Lower lobe of right lung (tissue), 2 donors: ENCODE measurements at places on chromosomes 5 and 9. TPM values are rescaled to one million over a fixed set of nuclear protein-coding genes. Genes with fewer than 3 reads are reported as not detected.

IFNE gene
- not detected for total RNA-seq

ROPN1L gene
- total RNA-seq = 11.5 TPM

CTXN3 gene
- total RNA-seq = not detected

ELOVL7 gene
- total RNA-seq = 5.8 TPM

PRLR gene
- 3.2 TPM for total RNA-seq

COL27A1 gene
- total RNA-seq = 13.0 TPM

DCAF10 gene
- 24.1 TPM for total RNA-seq

PCA3 gene
- not detected for total RNA-seq

SPINK4 gene
- not detected for total RNA-seq

AQP7 gene
- 3.7 TPM for total RNA-seq

KIF24 gene
- total RNA-seq = 1.4 TPM

C9orf72 gene
- total RNA-seq = 28.9 TPM

LCN2 gene
- 83.4 TPM for total RNA-seq

- no peaks in the 10 kb centered on the region for H3K27me3 ChIP-seq
- no peak overlapping the region for H3K4me3 ChIP-seq
- DNase-seq = no peak
- no peak overlapping the region for H3K27ac ChIP-seq
These were observed 289.8 kb upstream of the ANKRD55 start for GRCh38 chr5:56522960-56523359.

DNA sequence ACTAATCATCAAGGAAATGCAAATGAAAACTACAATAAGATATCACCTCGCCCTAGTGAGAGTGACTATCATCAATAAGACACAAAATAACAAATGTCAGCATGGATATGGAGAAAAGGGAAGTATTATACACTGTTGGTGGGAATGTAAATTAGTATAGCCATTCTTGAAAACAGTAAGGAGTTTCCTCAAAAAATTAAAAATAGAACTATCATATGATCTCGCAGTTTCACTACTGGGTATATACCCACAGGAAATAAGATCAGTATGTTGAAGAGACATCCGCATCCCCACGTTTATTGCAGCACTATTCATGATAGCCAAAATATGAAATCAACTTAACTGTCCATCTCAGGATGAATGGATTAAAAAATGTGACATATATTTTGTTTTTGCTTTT lies 31.6 kb upstream of the STK32A start:
- H3K27ac ChIP-seq = no peak overlapping the region
- H3K27me3 ChIP-seq = no peaks in the 10 kb centered on the region
- no peak overlapping the region for H3K4me3 ChIP-seq
- H3K36me3 ChIP-seq = no peaks in the 10 kb centered on the region

GRCh38 chr5:96927008-96927407 lies 8.9 kb upstream of the LNPEP start:
- no peak overlapping the region for H3K27ac ChIP-seq
- no peaks in the 10 kb centered on the region for H3K36me3 ChIP-seq
- H3K4me1 ChIP-seq = peaks cover 3% of the 10 kb centered on the region
- H3K4me3 ChIP-seq = no peak overlapping the region
- no peaks in the 10 kb centered on the region for H3K27me3 ChIP-seq

GRCh38 chr9:113715086-113715485 lies 161.0 kb upstream of the ZNF618 start:
- no peak for DNase-seq
- H3K4me1 ChIP-seq = no peaks in the 10 kb centered on the region
- H3K4me3 ChIP-seq = no peak overlapping the region
- no peaks in the 10 kb centered on the region for H3K36me3 ChIP-seq

GRCh38 chr5:132420706-132421272 lies 51.3 kb downstream of the SLC22A5 start:
- peak overlapping the region; percentile 15 for H3K4me3 ChIP-seq
- H3K36me3 ChIP-seq = peaks cover 17% of the 10 kb centered on the region
- H3K27me3 ChIP-seq = no peaks in the 10 kb centered on the region
- no peak for DNase-seq
- H3K4me1 ChIP-seq = peaks cover 96% of the 10 kb centered on the region
- H3K27ac ChIP-seq = peak overlapping the region; percentile 89

- no peak overlapping the region for H3K27ac ChIP-seq
- no peaks in the 10 kb centered on the region for H3K27me3 ChIP-seq
- no peaks in the 10 kb centered on the region for H3K4me1 ChIP-seq
- no peak for DNase-seq
- H3K4me3 ChIP-seq = no peak overlapping the region
These were observed 72.8 kb downstream of the MED27 start for GRCh38 chr9:132006677-132007370.

- H3K36me3 ChIP-seq = no peaks in the 10 kb centered on the region
- peaks cover 8% of the 10 kb centered on the region for H3K27me3 ChIP-seq
- H3K4me1 ChIP-seq = no peaks in the 10 kb centered on the region
- H3K27ac ChIP-seq = no peak overlapping the region
- no peak for DNase-seq
These were observed 98.2 kb downstream of the DAP start for GRCh38 chr5:10662661-10663488.

- no peak for DNase-seq
- H3K4me3 ChIP-seq = no peak overlapping the region
- H3K4me1 ChIP-seq = peaks cover 4% of the 10 kb centered on the region
- H3K36me3 ChIP-seq = no peaks in the 10 kb centered on the region
- no peak overlapping the region for H3K27ac ChIP-seq
- H3K27me3 ChIP-seq = no peaks in the 10 kb centered on the region
These were observed 177.4 kb downstream of the NTRK2 start for GRCh38 chr9:84846906-84847305.

GRCh38 chr5:102691434-102691833 lies 63.7 kb upstream of the PAM start:
- DNase-seq = no peak
- H3K27ac ChIP-seq = no peak overlapping the region
- no peak overlapping the region for H3K4me3 ChIP-seq
- H3K36me3 ChIP-seq = no peaks in the 10 kb centered on the region
- no peaks in the 10 kb centered on the region for H3K27me3 ChIP-seq

DNA sequence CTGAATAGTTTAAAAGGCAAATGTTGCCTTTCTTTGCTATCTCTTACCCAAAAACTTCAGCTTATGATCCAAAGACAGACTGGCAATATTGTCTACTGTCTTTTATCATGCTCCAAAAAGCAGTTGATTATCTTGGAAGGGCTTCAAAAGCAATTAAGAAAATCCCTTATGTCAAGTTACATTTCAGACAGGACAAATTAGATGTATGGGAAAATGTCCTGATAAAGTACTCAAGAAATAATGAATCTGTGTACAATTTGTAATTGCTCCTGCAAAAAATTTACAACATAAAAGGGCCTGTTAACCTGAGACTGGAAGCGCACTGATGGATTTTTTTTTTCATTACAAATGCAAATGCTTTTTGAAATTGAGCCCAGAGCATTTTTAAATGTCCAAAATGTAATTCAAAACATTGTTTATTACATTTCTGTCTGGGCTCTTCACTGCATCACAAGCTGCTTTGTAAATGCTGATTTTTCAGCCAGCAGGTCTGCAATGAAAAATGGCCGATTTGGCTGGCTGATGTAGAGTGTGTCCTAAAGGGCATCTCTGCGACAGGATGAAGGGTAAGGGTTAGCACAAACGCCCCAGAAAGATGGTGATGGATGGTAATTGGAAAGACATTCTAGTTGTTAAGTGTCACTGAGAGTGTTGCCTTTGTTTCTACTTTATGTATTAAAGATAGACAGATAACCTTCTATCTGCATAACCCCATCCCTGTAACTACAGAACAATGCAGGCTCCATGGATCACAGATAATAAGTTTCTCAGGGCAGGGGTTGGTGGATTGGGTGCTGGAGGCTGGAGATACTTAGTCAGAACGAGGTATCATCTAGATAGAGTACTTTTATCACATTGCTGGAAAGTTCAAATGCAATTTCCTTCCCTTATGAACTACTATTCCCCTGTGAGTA lies 27.0 kb downstream of the MAT2B start:
- no peaks in the 10 kb centered on the region for H3K4me1 ChIP-seq
- DNase-seq = no peak
- H3K36me3 ChIP-seq = no peaks in the 10 kb centered on the region
- no peaks in the 10 kb centered on the region for H3K27me3 ChIP-seq

GRCh38 chr9:3696368-3696767 lies 170.6 kb upstream of the RFX3 start:
- no peaks in the 10 kb centered on the region for H3K4me1 ChIP-seq
- DNase-seq = no peak
- H3K36me3 ChIP-seq = no peaks in the 10 kb centered on the region
- H3K27ac ChIP-seq = no peak overlapping the region
- H3K4me3 ChIP-seq = no peak overlapping the region
- no peaks in the 10 kb centered on the region for H3K27me3 ChIP-seq

DNA sequence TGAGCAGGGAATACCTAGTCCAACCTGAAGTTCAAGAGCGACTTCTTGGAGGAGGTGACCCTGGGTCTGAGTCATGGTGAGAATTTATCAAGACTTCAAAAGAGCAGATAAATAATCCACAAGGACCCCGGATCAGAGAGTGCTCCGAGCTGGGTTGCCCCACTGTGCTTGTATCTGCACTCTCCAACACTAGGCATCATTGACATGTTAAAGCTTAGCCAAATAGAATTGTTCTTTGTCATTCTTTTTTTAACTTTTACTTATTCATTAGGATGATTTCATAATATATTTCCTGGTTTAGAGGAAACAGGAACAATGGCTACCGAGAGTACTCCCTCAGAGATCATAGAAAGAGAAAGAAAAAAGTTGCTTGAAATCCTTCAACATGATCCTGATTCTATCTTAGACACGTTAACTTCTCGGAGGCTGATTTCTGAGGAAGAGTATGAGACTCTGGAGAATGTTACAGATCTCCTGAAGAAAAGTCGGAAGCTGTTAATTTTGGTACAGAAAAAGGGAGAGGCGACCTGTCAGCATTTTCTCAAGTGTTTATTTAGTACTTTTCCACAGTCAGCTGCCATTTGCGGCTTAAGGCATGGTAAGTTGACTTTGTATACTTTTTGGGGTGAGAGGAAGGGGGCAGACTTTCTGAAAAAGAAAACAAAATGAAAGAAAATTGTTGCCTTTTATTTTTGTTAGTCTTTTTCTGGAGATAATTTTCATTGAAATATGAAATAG lies at the start of gene CARD6:
Gene CARD6 (plus strand): TSS at position 300 of the 738 bp plus-strand sequence. CDS start 16 bp downstream, at position 316.
- no peaks in the 10 kb centered on the region for H3K27me3 ChIP-seq
- H3K4me1 ChIP-seq = peaks cover 24% of the 10 kb centered on the region
- peak within 1 kb of the TSS; percentile 54 for H3K4me3 ChIP-seq

GRCh38 chr5:17828681-17829080 lies 194.4 kb downstream of the TAF11L14 start:
- H3K4me3 ChIP-seq = no peak overlapping the region
- H3K36me3 ChIP-seq = no peaks in the 10 kb centered on the region
- no peaks in the 10 kb centered on the region for H3K4me1 ChIP-seq
- H3K27me3 ChIP-seq = no peaks in the 10 kb centered on the region

GRCh38 chr5:131226899-131227298 lies 37.0 kb upstream of the CDC42SE2 start:
- no peaks in the 10 kb centered on the region for H3K4me1 ChIP-seq
- no peak overlapping the region for H3K27ac ChIP-seq
- H3K36me3 ChIP-seq = no peaks in the 10 kb centered on the region
- no peaks in the 10 kb centered on the region for H3K27me3 ChIP-seq
- DNase-seq = no peak
- H3K4me3 ChIP-seq = no peak overlapping the region

DNA sequence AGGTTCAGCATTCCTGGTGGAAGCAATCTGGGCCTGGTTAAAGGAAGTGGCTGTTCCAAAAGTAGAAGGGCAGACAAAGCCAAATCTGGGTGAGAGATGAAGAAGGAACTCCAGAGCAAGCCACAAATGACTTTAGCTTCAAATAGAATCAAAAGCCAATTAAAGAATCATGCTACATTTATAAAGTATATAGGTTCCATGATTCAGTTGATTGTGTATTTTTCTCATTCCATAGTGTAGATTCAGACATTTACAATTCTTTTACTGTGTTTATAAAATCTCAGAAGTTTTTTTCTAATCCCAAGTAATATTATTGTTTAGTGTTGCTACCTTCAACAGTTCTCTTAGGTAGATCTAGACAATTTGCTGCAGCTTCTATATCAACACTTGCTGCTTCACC lies 262.0 kb downstream of the PLK2 start:
- no peak overlapping the region for H3K27ac ChIP-seq
- no peaks in the 10 kb centered on the region for H3K27me3 ChIP-seq
- no peaks in the 10 kb centered on the region for H3K4me1 ChIP-seq
- H3K36me3 ChIP-seq = no peaks in the 10 kb centered on the region
